ENCODE measurements at places on chromosomes 1 and 21. TPM values are rescaled to one million over a fixed set of nuclear protein-coding genes. Genes with fewer than 3 reads are reported as not detected.
A peak's percentile ranks its signal among the peaks of the same experiment; 100 is the strongest.

C1orf105 gene
- total RNA-seq: not detected

DNA sequence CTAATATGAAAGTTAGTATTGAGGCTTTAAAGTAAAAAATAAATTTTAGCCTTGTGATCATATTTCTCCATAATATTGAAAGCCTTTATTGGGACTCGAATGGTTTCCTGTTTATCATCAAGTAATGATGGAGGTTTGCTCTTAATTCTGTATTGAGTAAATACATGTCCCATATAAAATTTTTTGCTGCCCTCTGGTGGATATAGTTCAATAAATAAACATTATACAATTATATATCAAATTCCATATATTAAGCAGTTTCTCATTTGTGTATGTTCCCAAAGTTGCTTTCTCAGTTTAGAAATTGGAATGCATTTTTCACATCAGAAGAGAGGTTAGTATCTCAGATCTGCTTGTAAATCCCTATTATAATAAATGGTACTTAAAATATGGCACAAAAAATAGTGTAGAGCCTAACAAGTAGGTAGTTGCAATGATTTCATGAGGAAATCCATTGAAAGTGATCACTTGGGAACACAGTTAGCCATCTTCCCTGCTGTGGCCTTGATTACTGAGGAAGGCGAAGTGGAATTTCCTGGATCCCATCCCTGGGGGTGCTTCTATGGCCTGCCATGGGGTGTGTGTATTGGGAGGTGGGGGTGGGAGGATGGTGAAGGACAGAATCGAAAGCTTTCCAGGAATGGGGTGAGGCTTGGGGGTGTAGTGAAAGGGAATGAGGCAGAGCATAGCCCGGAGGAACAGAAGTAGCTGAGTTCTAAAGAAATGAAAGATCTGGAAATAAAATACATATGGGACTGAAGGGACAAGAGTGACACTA is 84.1 kb upstream of the C21orf91 start:
- no peaks in the 10 kb centered on the region for H3K36me3 ChIP-seq
- H3K27me3 ChIP-seq: no peaks in the 10 kb centered on the region
- no peak overlapping the region for H3K4me3 ChIP-seq
- no peak for DNase-seq

- peaks cover 15% of the 10 kb centered on the region for H3K4me1 ChIP-seq
- no peak overlapping the region for H3K27ac ChIP-seq
- no peak overlapping the region for H3K4me3 ChIP-seq
- no peaks in the 10 kb centered on the region for H3K36me3 ChIP-seq
These were observed 6.4 kb upstream of the CTNNBIP1 start for GRCh38 chr1:9916452-9916851.

DNA sequence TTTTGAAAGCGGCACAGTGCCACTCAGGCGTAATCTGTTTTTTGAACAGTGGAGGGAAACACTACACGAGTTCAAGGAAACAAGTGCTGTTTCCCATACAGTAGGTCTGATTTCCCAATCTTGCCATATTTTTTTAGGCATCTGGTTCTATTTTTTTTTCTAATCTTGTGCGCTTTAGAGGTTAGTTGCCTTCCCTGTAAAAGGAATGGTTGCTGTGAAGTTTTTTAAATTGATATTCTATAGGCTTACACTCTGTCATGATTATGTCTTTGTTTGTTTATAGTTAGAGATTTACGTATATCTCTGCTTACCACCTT is 1.2 kb downstream of the NASP start:
- DNase-seq: no peak
- peaks cover 6% of the 10 kb centered on the region for H3K4me1 ChIP-seq
- no peaks in the 10 kb centered on the region for H3K27me3 ChIP-seq
- peak overlapping the region; percentile 88 for H3K4me3 ChIP-seq

DNA sequence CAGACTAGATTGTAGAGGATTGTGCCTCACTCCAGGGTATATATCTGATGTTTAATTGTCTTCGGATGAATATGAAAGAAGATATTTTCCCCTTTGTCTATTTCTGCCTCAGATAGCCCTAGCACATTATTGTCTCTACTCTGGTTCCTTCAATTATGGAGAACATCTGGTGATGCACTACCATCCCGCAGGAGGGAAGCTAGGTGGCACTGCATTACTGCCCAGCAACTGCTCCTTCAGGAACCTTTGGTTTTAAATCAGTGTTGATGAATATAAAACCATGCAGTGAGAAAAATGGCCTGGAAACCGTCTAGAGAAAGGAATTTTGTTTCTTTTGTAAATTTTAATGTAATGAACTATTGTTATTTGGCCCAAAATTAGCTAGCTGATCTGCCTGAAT is 68.5 kb downstream of the GPR88 start:
- no peak overlapping the region for H3K27ac ChIP-seq
- no peaks in the 10 kb centered on the region for H3K36me3 ChIP-seq
- no peaks in the 10 kb centered on the region for H3K27me3 ChIP-seq
- DNase-seq: no peak

Data from K562 (cell line).